ENCODE measurements at places on chromosomes 3 and 15.

DNA sequence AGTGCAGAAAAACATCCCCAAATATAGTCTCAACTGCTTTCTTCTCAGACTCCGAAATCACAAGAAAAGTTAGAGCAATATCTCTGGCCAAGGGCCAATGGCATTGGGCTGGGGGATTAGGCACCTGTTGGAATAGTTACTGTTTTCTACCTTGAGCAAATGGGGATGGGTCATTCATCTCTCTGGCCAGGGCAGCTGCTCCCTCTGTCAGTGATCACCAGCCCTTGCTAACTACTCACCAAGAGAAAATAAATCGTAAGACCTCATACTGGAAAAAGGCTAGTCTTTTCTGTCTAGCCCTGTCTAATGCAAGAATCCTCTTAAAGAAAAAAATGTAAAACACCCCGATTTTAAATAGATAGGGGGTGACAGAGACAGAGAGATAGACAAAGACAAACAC is 10.9 kb downstream of the CERS3 start:
- H3K27ac ChIP-seq, result no peak overlapping the region
- H3K4me3 ChIP-seq, result no peak overlapping the region
- no peaks in the 10 kb centered on the region for H3K27me3 ChIP-seq
- no peaks in the 10 kb centered on the region for H3K36me3 ChIP-seq
- DNase-seq, result no peak
- H3K4me1 ChIP-seq, result peaks cover 22% of the 10 kb centered on the region

- H3K4me1 ChIP-seq, result peaks cover 2% of the 10 kb centered on the region
- no peaks in the 10 kb centered on the region for H3K27me3 ChIP-seq
- H3K4me3 ChIP-seq, result no peak overlapping the region
These were observed 11.6 kb downstream of the FAM162A start for GRCh38 chr3:122395582-122395981.

GRCh38 chr15:65087873-65088642 is 11.5 kb downstream of the KBTBD13 start:
- no peak overlapping the region for H3K27ac ChIP-seq
- no peak for DNase-seq
- H3K4me3 ChIP-seq, result no peak overlapping the region
- no peaks in the 10 kb centered on the region for H3K27me3 ChIP-seq
- H3K4me1 ChIP-seq, result no peaks in the 10 kb centered on the region

DNA sequence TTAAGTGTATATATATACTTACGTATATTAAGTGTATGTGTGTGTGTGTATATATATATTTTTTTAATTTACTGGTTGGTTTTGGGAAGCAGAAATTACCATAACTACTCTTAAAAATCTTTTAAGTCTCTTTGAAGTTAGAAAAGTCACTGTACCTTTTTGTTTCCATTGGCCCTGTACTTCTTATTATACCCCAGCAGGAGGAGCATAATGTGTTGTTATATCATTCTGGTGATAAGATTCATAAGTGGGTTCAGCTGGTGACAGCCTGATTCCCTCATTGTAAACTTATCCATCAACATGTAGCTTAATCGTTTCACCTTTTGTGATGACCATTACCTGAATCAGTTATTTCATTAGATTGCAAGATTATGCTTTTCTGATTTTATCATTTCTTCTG is 30.8 kb downstream of the MLH1 start:
- H3K27me3 ChIP-seq, result no peaks in the 10 kb centered on the region
- H3K4me1 ChIP-seq, result peaks cover 6% of the 10 kb centered on the region
- H3K36me3 ChIP-seq, result peaks cover 92% of the 10 kb centered on the region

DNA sequence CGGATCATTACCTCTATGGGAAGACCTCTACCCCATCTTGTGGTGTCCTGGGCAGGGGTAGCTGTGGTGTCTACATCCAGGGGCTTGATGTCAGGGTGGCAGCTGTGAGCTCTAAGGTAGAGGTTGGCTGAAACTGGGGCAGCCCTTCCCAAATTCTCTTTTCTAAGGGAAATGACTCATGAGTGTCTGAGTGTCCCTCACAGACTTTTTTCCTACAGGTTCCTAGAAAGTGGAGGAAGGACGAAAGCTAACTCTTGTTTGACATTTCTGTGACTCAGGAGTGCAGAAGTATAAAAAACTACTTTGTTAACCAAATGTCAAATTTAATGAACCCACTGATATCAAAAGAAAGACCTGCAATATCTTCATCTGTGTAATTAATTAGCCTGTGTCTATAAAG is 481.5 kb downstream of the PDCD6IP start:
- no peak overlapping the region for H3K4me3 ChIP-seq
- H3K4me1 ChIP-seq, result no peaks in the 10 kb centered on the region
- no peaks in the 10 kb centered on the region for H3K36me3 ChIP-seq
- DNase-seq, result no peak
- H3K27me3 ChIP-seq, result peaks cover 1% of the 10 kb centered on the region

GRCh38 chr3:81152156-81152555 is 609.3 kb downstream of the GBE1 start:
- no peaks in the 10 kb centered on the region for H3K36me3 ChIP-seq
- no peak overlapping the region for H3K27ac ChIP-seq
- H3K27me3 ChIP-seq, result no peaks in the 10 kb centered on the region
- no peak overlapping the region for H3K4me3 ChIP-seq

DNA sequence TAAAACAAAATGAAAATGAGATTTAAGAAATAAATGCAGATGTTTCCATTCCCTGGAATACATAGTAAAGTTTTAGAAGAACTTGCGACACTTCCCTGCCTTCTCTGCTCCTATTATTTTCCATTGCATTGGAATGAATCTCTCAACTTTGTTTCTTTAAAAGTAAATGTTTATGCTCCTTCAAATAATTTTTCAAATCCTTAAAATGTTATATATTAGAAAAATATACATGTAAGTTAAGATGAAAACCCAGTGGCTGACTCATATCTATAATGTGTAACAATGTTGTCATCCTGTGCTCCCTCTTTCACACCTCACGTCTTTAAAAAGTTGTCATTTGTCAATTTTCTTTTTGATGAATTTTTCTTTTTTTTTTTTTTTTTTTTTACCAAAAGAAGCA is 3.6 kb downstream of the RBMS3 start:
- H3K27me3 ChIP-seq, result peaks cover 10% of the 10 kb centered on the region
- no peaks in the 10 kb centered on the region for H3K36me3 ChIP-seq
- no peak overlapping the region for H3K27ac ChIP-seq

DNA sequence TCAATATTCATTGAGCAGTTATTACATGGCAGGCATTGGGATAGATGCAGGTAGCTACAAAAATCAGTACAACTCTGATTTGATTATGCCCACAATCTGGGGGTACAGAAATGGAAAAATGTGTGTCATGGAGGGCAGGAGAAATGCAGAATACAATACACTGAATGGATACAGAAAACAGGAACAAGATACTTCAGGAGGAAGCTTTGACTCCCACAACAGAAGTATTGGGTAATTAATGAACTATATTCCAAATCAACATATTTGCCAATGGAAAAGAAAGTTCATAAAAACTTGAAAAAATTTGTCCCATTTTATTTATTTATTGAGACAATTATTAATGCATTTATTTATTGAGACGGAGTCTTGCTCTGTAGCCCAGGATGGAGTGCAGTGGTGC is 207.0 kb downstream of the SUCLG2 start:
- no peak overlapping the region for H3K4me3 ChIP-seq
